ENCODE measurements at places on chromosomes 4 and X.

DNA sequence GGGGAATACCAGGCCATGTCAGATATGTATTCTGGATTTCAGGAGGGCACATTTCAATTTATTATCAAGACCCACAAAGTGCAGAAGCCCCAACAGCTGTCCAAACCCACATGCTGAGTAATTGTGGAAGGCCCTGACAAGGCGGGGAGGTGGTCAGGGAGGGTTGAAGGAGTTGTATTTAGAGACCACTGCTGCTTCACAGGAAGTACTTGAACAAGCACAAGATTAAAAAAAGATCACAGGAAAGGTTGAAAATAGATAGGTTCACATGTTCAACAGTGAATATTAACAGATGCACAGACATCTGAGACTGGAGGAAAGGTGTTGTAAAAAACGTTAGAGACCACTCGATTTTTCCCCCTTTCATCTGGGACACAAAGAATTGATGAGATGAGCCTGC, 17.9 kb downstream of the ATP8A1 start:
- DNase-seq: peak; percentile 73

GRCh38 chrX:107522901-107523300, 73.4 kb downstream of the FRMPD3 start:
- DNase-seq: no peak

GRCh38 chr4:25956260-25956659, 42.2 kb downstream of the SMIM20 start:
- DNase-seq: no peak

DNA sequence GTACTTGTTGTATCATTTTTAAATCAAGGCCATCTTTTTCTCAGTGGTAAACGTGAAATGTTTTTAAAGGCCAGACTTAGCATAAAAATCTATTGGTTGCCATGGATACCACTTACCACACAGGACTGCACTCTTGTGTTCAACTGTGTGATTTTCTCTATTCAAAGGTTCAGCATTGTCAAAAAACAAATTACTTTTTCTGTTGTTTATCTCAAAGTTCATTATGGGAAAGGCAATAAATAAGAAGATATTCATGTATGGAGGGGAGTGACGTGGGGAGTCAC, 231.0 kb upstream of the GATB start:
- DNase-seq: no peak

GRCh38 chr4:114807357-114807756, 208.8 kb downstream of the UGT8 start:
- DNase-seq: no peak

GRCh38 chr4:94577136-94577535, 125.4 kb downstream of the PDLIM5 start:
- DNase-seq: no peak

DNA sequence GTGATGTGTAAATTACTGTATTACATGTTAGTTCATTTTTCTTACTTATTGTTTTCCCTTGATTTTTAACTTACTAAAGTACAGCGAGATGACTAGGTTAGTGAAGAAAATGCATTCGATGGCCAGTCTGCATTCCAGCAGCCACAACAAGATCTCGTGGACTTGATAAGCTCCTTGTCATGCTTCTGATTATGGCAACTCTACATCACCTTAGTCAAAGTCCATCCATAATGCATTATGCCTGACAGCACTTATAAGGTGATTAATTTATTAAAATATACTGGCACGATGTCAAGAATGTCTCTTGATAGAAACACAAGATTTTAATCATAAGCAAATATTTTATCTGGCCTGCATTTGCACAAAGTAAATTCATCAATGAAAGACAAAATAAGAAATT, 109.9 kb upstream of the NAP1L5 start:
- DNase-seq: no peak

- no peak for DNase-seq
Measured at GRCh38 chr4:184255361-184255760, 37.7 kb upstream of the ENPP6 start.

DNA sequence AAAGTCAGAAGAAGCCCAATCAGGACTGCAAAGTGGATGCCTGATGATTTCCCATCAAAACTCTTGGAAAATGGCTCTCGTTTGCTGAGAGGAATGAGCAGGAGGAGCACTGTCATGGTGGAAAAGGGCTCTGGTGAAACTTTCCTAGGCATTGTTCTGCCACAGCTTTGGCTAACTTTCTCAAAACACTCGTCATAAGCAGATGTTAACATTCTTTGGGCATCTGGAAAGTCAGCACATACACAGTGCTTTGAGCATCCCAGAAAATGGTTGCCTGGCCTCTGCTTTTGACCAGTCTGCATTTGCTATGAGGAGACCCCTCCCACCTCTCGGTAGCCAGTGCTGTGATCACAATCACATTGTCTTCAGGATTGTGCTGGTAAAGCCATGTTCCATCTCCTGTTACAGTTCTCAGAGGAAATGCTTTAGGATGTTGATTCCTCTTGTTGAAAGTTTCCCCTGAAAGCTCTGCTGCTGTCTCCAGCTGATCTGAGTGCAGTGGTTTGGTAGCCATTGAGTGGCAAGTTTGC, 25.2 kb upstream of the TBC1D14 start:
- DNase-seq: no peak

DNA sequence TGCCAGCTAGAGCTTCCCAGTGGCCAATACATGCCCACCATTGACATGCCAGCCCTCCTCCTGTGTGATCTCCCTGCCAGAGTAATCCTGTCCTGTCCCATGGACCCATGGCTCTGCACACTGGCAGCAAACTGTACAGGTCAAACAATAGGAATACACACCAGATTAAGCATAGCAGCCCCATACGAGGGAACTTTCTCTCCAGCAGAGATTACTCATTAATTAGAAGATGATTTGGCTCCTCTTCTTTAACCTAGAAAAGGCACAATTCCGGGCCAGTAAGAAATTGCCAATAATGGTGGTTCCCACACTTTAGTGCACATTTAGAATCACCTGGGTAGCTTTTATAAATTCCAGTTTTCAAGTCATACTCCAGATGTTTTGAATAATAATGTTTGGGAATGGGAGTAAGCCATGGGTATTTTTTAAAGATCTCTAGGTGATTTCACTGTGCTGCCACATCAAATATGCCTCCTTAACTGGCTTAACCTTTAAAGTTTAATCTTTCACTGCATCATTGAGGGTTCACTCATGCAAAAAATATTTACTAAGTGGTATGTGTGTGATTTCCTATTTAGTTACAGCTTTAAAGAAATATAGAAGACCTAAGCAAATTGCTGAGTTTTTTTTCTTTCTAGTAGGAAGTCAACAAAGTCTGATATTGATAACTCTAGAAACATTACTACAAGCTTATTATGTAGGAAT, 277.6 kb upstream of the NWD2 start:
- DNase-seq: no peak

- no peak for DNase-seq
Measured at GRCh38 chr4:133493241-133493640, 344.1 kb downstream of the PCDH10 start.

- no peak for DNase-seq
Measured at GRCh38 chr4:21858971-21859370, 89.6 kb downstream of the KCNIP4 start.

Measured in GM06990 (cell line).